ENCODE measurements at places on chromosomes 11 and 22.

GRCh38 chr11:82996966-82997606 lies 74.6 kb downstream of the RAB30 start:
- no peak for DNase-seq

DNA sequence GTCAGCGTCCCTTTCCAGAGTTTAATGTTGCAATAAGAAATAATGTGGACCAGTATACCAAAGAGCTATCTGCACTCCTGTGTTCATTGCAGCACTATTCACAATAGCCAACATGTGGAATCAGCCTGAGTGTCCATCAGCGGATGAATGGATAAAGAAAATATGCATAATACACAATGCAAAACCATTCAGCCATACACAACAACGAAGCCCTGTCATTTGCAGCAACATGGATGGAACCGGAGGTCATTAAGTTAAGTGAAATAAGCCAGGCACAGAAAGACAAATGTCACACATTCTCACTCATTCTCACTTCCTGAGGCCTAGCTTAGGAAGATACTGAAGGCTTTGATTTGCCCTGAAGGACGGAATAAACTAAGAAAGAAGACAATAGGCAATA lies 22.1 kb downstream of the SLC5A4 start:
- DNase-seq = no peak

- no peak for DNase-seq
Observed at GRCh38 chr11:38680166-38680565, 2082.1 kb upstream of the RAG2 start.

GRCh38 chr11:110614031-110614430 lies 98.2 kb downstream of the ARHGAP20 start:
- no peak for DNase-seq

- no peak for DNase-seq
Observed at GRCh38 chr11:67050139-67050538, 6.5 kb upstream of the RHOD start.

DNA sequence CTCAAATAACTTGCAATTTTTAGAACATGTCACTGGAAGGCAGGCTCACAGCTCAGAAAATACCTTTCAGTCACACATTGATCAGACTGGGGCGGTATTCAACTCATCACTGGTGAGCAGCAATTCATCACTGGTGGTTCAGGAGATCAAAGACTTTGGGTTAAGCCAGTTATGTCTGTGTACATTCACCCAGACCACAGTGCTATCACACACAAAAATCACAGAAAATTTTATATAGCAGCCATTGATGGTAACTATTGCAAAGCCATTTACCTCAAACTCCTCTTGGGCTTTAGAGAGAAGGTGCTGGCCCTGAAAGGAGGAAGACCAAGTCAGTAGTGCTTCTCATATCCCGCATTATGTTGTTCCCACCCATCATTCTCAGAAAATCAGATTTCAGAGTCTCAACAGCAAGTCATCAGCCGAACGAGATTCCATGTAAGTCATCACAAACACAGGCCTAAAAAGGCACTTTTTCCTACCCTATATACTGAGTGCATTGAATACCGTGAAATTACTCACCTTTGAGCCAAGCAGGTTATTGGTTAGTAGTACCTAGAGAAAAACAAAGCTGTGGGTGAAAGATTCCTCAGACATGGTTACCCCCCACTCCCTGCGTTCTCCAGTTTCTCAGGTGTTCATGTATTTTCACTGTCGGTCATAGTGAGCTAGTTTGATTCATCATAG lies 14.0 kb upstream of the WDR74 start:
- DNase-seq = no peak

DNA sequence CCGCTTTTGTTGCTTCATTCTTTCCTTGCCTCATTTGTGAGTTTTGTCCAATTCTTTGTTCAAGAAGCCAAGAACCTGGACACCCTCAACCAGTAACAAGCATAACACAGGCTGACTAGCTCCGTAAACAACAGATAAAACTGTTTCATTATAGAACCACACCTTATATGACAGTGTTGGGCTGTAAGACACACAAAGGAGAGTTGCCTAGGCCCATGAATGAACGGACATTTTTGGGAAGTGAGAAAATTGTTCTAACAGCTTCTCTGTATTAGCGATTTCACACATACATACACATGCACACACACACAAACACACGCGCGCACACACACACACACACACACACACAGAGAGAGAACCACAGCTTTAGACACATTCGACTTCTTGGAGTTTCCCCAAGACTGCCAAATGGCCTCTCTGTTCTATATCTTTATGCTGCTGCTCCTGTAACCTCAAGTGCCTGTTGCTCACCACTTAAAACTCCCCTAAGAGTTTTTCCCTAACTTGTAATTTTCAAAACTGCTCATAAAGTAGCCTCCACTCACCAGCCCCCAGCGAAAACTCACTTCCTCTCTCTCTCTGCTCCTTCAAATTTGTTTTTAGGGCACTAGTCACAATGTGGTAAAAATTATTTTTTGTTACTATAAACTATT lies 35.9 kb downstream of the CTSC start:
- DNase-seq = no peak

DNA sequence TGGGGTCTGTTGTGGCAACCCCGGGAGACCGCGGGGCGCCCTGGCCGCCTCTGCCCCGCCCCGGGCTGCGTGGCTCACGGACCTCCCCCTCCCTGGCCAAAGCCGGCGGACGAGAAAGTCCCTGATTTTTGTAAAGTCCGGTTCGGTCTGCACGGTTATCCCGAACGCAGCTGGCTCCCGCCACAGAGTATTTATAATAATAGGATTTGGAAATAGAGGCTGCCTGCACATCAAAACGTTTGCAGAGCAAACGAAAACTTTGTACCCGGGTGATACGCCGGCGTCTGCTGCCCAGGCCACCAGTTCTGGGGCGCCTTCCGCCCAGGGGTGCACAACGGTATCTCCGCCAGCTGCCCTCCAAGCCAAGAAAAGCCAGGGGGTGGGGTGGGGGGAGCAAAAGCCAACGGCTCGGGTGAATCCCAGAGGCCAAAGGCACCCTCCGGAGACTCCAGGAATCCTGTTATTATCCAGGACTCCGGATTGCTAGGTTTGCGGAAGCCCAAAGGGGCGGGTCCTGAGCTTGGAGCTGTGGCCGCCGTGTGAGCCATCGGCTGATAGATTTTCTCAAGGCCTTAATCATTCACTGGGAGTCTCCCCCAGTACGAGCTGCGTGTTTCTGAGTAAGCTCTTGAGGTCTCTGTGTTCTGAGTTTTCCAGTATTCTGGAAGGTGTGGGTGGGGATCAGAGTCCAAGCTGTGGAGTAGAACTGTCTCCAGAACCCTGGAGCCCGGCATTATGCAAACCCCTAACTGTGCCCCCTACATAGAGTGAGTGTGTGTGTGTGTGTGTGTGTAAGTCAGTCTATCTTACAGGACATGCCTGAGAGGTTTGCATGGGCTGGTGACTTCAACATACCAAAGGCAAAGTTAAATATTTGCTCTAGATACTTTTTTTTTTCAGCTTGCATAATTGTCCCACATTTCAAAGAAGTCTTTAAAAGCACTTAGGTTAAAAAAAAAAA lies 673 bp upstream of the SHANK2 start:
- no peak for DNase-seq

GRCh38 chr11:112357488-112357887 lies 96.8 kb upstream of the PLET1 start:
- DNase-seq = no peak

DNA sequence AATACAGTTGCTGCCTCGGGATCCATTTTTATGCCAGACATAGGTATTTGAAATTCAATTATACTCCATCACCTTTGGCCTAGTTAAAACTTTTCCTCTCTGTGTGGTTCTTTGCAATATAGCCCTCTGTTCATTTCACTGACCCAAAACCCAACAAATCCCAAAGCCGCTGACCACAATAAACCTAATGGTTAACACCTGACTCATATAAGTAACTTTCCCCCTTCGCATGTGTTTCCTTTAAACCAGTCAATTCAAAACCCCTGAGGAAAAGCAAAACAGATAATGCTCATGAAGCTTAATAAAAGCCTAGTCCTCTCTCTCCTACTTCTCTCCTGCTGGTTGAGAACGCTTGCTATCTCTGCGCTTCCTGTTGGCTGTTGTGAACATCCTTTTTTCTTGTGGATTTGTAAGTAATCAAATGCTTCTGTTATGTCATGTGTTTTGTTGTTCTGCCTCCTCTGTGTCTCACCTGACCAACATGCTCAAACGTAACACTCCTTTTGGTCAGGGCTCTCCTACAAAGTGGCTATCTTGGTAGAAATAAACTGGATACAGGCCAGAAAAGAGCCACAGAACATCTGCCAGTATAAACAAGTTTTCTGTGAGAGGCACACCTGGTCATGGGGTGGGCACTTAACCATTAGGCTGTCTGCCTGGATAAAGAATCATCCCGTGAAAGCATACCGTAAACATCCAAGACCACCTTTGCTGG lies 652.6 kb downstream of the METTL15 start:
- no peak for DNase-seq

DNA sequence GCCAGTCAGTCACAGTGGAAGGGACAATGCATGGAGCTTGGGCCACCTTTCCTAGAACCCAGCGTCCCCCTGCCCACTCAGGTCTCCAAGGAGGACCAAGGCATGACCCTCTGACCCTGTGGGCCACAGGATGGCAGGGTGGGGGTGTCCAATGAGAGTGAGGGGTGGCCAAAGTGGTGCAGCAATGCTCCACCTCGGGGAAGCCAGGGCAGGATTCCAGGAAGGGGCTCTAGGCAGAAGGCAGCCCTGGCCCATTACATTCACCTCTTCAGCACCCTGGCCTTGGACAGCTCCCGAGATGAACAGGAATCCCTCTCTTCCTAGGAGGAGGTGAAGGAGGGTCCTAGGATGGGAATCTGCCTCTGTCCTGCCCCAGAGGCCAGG lies 597.5 kb downstream of the BRD1 start:
- DNase-seq = no peak

- DNase-seq = no peak
Observed at GRCh38 chr11:65165410-65166317, 4.4 kb upstream of the SPDYC start.

DNA sequence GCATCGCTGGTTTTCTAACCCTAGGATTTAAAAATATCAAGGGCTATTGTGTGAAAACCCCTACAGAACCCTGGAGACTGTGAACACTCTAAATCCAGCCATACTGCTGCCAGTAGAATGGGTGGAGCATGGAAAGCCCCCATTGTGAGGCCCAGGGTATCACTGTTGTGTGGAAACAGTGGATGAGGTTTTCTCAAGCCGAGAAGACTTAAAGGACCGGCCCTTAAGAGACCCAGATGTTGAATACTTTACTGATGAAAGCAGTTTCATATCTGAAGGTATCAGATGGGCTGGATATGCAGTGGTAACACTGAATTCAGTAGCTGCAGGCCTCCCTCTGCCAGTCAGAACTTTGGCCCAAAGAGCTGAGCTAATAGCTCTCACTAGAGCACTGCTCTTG lies 41.6 kb upstream of the GLYAT start:
- DNase-seq = no peak

GRCh38 chr11:76740772-76741171 lies 42.4 kb upstream of the TSKU start:
- DNase-seq = no peak

DNA sequence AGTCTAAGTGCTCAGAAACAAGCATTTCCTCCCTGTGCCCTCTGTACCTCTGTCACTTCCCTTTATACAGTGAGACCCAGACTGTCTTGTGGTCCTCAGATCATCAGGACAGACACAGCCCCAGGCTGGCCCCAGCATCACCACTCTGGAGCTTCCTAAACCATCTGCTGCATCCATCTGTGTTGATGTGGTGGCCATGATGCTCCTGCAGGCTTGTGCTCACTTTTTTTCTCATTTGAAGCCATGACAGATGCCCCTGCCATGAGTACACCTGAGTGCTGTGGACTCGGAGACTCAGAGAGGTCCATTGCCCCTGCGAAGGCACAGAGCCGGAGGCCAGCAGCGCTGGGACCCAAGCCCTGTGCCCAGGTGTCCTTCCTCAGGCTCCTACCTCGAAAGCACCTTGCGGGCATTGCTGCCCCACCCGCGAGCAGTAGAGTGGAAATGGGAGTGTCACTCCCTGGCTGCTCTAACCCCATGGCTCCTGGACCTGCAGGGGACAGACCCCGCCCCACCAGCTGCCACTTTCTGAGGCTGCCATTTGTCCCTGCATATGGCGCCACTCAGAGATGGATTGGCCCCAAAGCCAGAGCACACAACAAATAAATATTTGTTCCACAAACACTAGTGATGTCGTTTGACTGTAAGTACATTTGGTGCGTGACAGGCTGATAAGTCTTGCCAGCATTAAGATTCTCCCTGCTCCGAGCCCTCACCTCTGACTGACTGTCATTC lies 593.5 kb downstream of the TBC1D22A start:
- DNase-seq = no peak

GRCh38 chr11:130798801-130799200 lies 117.5 kb downstream of the SNX19 start:
- no peak for DNase-seq

DNA sequence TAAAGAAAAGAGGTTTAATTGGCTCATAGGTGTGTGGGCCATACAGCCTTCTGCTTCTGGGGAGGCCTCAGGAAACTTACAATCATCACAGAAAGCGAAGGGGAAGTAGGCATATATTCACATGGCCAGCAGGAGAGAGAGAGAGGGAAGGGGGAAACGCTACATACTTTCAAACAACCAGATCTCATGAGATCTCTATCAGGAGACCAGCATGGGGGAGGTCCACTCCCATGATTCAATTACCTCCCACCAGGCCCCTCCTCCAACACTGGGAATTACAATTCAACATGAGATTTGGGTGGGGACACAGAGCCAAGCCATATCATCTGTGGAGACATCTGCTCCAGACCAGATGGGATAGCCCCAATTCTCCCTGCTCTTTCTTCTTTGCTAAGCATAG lies 866.0 kb downstream of the BRD1 start:
- DNase-seq = no peak

DNA sequence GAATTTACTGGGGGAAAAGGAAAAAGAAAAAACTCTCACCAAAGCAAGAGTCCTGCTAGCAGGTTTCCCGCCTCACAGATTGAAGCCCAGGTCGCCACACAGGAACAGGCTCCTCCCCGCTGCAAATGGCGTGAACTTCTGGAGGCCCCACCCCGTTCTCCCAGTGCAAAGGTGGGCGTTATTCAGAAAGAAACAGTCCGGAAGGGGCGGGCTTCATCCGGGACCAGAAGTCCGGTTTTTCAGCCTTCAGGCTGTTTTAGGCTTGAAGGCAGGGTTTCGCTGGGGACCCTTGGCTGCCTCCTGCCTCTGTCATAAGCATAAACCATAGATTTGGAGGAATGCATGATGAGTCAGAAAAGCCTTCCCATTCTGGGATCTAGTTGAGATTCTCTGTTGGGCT lies 148.3 kb upstream of the POU2AF2 start:
- DNase-seq = no peak

- no peak for DNase-seq
Observed at GRCh38 chr11:18229501-18229900, 7.1 kb downstream of the SAA4 start.

DNA sequence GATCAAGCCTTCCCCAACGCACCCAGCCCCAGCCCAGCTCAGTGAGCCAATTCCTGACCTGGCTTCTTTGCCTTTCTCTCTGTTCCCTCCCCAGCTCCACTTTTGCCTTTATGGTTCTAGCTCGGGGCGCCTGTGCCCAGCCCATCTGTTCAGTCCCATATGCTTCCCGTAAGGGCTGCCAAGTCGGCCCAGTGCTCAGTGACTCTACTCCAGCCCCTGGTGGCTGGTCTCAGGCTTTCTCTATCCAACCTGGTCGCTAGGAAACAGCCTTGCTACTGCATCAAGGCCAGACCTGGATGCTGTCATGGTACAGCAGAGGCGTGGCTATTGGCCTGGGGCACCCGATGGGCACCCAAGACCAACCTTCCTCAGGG lies 178.0 kb downstream of the DSCAML1 start:
- DNase-seq = no peak

- no peak for DNase-seq
Observed at GRCh38 chr11:35721651-35722282, 59.2 kb downstream of the TRIM44 start.

All from T-helper 1 cell (primary cell).